Stimulated activated CD4-positive, alpha-beta T cell treated with anti-CD3 and anti-CD28 coated beads, Interleukin-4, amount 100 ng/mL, for 1 hour (primary cell): ENCODE measurements at places on chromosomes 6 and 20.

- DNase-seq, result no peak
Measured at GRCh38 chr6:137430954-137431353, 63.2 kb downstream of the OLIG3 start.

DNA sequence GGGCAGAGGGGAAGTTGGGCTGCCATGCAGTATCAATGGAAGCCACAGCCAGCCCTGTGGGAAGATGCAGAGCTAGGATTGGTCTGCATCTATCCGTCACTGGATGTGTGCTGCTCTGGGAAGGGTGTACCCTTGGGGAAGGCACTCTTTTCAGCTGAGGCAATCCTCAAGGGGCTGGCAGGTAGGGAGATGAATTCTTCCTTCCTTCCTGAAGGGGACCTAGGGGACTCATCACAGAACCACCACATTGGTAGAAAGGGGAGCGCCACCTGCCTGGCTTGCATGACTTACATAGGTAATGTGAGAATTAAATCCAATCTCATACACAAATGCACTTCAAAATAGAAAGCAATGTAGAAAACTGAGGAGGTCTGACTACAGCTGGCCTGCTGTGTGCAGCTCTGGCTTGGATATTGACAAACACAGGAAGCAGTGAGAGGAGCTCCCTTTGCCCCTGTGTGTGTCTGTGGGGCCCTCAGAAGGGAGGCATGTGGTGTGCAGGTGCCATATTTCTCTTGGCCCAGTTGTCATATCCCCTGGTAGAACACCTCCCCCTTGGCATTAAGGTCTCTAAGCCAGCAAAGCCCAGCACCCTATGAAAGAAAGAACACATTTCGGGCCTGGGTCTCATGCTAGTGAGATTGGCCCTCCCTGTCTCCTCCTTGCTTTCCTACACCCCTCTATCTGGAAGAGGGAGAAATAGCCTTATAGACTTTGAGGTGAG lies 260.3 kb upstream of the MOCS1 start:
- no peak for DNase-seq

- no peak for DNase-seq
Measured at GRCh38 chr20:21020659-21021471, 85.3 kb downstream of the LINC00237 start.

- no peak for DNase-seq
Measured at GRCh38 chr6:56770011-56770520, 127.4 kb upstream of the DST start.

DNA sequence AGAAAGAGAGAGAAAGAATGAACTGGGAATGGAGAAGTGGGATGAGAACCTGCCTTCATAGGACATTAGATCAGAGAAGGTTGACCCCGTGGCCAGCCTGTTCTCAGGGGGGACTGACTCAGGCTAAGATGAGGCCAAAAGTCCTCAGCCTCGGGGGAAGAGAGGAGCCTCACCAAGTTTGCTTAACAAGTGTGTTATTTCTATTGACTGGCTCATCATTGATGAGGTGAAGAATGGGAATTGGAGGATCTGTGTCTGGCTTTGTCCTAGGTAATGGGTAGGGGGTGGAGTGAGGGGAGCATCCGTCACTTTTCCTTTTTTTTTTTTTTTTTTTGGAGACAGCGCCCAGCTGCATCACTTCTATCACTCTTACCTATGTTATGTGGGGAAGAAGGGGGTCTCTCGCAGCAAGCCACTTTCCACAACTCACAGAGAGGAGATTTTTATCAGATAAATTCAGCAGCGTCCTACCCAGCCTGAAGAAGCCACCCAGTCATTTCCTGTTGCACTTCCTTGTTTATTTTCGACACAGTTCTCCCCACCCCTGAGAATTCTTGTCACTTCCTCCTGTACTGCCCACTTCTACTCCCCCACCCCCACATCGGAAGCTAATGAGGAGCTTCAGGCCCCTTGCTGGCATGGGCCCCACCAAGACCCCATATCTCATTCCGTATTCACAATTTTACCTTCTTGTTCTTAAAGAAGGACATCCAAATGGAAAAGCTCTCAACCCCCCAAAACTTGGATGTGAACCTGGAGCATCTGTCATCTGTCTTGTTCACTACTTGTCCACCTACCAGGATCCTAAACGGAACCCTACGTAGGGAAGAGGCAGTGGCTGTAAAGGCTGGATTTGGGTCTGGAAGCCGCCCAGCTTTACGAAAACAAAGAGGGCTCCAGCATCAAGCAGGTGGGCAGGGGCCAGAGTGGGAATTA lies 2.8 kb upstream of the RNASET2 start:
- no peak for DNase-seq

GRCh38 chr6:138815797-138816528 lies 20.1 kb downstream of the ECT2L start:
- DNase-seq, result no peak

GRCh38 chr6:158086054-158086503 lies 82.0 kb downstream of the SERAC1 start:
- no peak for DNase-seq

GRCh38 chr6:106163446-106163965 lies 77.4 kb downstream of the PRDM1 start:
- DNase-seq, result peak; percentile 35

GRCh38 chr20:12949429-12949980 lies 59.3 kb upstream of the SPTLC3 start:
- DNase-seq, result no peak

GRCh38 chr20:17556837-17557674 lies 12.8 kb upstream of the DSTN start:
- DNase-seq, result no peak

- DNase-seq, result no peak
Measured at GRCh38 chr20:19022791-19023448, 189.5 kb upstream of the SLC24A3 start.
